ENCODE measurements at places on chromosomes 1 and 21. TPM values are rescaled to one million over a fixed set of nuclear protein-coding genes. Genes with fewer than 3 reads are reported as not detected.

Gene KLF17
- not detected for total RNA-seq

DNA sequence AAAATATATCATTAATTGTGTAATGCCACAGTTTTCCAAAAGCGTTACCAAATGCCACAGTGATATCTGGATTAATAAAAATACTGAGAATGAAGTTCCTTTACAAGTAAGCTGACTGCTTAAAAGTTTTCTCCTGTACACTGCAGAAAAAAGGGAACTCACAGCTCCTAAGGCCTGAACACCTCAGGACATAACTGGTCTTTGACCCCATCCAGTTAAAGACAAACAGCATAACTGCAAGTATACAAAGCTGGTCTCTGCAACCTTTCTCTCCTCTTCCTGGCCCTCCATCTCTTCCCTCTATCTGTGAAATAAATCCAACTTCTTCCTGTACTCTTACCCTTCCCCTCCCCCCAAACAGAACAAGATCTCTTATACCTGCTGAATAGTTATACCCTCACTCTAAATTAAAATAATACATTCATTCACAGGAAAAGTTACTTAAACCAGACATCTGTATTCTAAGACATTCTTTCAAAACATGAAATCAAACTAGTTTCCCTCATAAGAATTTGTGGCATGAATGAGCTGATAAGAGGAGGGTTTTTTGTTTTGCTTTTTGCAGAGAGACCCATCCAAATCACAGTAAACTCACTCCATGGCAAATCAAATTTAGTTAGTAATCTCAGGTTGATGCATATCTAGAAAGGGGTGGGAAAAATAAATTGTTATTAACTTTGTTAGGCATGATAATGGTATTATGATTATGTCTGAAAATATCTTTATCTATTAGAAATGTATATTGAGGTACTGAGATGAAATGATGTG, 2.9 kb downstream of the DIPK1A start:
- no peak for DNase-seq

Gene SERTAD4
- total RNA-seq, result not detected

GRCh38 chr1:46013581-46013980, 118.8 kb downstream of the PIK3R3 start:
- DNase-seq, result no peak

- no peak for DNase-seq
Measured at GRCh38 chr1:150804671-150805070, 3.4 kb downstream of the CTSK start.

DNA sequence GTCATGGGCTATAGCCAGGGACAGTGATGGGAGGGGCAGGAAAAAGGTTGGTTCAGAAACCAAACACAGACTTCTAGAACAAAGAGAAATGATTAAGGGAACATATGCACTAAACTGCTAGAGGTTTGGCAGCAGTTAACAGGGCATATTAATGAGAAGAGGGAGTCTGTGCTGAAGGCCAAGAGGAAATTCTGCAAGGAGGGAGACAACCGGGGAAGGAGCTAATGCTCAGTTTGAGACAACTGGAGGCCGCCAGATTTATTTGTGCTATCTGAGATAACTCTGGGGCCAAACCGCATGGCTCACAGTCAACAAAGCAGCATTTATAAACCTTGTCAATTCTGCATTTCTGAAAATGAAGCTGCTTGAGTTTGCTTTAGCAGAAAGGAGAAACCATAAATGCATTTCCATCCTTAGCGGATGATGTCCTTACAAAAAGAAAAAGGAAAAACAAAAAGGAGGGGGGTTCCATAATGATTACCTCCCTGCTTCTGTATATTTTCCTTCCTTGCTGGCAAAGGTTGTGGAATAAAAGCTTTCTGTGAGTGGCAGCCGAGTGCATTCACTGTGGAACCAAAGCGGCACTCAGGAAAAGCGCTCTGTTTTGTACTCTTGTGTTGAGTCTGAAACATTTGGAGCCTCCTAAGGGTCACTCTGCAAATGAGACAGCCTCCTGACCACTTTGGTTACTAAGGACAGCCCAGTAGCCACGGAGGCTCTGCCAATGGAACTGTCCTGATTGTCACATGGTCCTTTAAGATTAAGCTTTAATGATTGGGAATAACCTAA, 70.3 kb downstream of the SIM2 start:
- DNase-seq, result no peak

DNA sequence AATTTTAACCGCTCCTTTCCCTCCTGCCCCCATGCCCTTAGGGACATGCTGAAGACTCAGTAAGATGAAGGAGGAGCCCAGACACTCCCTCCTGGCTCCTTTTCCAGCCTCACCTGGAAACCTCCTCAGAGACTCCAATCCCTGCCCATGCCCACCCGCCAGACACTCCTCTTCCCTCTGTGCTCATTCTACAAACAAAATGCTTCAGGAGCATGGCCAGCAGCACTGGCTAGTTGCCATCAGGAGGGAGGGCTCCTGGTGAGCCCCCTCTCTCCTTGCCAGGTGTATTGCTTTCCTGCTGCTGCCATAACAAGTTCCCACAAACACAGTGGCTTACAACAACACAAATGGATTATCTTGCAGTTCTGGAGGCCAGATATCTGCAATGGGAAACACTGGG, 126.1 kb downstream of the PSMG1 start:
- DNase-seq, result no peak

DNA sequence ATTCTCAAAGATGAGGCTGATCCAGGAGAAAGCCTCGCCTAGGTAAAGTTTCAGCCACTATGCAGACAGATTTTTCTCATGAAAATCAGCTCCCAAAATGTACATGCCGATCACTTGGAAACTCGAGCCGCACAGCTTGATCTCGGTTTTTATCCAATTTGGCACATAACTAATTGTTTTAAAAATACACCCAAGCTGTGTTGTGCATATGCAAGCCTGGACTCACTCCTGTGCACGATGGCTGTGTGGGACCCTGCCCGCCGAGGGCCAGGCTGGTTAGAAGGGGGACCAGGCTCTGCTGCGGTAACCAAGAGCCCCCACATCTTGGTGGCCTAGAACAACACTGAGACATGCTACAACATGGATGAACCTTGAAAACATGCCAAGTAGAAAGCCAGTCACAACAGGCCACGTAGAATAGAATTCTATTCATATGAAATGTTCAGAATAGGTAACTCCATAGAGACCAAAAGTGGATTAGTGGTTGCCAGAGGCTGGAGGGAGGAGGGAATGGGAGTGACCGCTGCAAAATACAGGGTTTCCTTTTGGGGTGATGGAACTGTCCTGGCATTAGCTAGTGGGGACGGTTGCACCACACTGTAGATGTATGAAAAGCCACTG, 16.1 kb upstream of the LDLRAP1 start:
- DNase-seq, result no peak

DNA sequence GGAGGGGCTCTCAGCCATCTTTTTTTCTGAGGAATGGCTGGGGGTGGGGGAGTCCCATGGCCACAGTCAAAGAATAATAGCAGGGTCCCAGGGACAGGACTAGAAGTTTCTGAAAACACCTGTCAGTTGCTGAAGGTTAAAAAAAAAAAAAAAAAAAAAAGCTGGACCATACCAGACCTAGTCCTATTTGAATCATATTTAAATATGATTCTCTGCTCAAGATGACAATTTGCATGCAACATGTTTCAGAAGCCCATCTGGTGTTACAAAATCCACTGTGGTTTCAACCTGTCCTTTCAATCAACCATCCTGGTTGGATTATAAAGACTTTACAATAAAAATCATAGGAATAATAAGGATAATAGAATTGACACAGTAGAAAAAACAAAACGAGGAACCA, 153.7 kb downstream of the TENT5C start:
- no peak for DNase-seq

- DNase-seq, result peak; percentile 20
Measured at GRCh38 chr1:50332941-50333594, 90.2 kb downstream of the DMRTA2 start.

GRCh38 chr21:40809673-40810197, 37.2 kb downstream of the DSCAM start:
- DNase-seq, result no peak

Gene DYNLT5
- total RNA-seq, result not detected

DNA sequence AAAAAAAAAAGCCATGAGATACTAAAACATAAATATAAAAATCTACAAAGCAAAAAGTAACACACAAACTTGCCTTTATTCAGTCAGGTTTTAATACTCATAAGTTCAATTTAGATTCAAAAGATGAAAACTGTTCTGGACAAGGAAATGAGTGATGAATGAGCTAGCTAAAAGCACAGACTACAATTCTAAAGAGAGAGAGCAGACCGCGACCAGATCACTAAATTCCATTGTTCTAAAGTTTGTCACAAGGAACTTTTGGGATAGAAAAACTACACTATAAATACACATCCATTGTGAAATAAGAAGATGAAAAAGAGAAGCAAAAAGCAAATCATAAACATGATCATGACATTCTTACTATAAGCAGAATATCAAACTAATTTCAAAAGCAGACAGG, 1.7 kb downstream of the ODF2L start:
- no peak for DNase-seq

- DNase-seq, result no peak
Measured at GRCh38 chr1:10824821-10825540, 28.5 kb upstream of the CASZ1 start.

- DNase-seq, result no peak
Measured at GRCh38 chr1:80171631-80172030, 1165.1 kb upstream of the ADGRL4 start.

DNA sequence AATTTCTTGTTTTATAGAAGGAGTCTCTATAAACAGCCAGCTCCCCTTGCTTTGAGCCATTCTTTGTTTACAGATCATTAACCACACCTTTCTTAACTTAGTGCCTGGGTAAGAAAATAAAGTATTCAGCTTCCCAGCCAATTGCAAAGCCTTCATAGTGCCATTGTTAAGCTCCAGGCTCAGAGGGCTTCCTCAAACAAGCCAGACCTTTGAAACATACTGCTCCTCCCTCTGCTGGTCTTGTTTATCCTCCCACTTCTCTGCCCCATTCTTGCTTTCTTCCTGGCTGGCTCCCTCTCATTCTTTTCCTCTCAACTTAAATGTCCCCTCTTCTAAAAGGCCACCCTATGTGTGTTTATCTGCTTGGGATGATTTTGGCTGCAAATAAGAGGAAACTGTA, 319.4 kb upstream of the ST6GALNAC5 start:
- no peak for DNase-seq

- peak; percentile 61 for DNase-seq
Measured at GRCh38 chr1:226711976-226712741, 26.9 kb downstream of the ITPKB start.

DNA sequence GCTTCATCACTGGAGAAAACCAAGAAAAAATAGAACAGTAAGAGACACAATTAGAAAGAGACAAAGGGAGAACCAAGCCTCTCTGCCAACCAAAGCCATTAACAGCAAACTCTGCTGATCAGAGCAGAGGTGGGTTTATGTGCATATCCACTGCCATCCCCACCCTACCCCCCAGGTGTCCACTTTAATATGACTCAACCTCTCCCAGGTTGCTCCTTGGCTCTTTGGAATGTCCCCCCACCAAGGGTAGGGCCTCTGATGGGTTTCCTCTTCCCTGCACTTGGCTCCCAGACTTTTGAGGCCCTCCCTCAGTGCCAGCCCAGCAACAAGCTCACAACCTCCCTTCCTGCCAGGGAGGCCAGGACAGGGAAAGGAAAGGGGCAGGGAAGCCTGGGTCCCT, 104.8 kb downstream of the DMRTA2 start:
- no peak for DNase-seq

DNA sequence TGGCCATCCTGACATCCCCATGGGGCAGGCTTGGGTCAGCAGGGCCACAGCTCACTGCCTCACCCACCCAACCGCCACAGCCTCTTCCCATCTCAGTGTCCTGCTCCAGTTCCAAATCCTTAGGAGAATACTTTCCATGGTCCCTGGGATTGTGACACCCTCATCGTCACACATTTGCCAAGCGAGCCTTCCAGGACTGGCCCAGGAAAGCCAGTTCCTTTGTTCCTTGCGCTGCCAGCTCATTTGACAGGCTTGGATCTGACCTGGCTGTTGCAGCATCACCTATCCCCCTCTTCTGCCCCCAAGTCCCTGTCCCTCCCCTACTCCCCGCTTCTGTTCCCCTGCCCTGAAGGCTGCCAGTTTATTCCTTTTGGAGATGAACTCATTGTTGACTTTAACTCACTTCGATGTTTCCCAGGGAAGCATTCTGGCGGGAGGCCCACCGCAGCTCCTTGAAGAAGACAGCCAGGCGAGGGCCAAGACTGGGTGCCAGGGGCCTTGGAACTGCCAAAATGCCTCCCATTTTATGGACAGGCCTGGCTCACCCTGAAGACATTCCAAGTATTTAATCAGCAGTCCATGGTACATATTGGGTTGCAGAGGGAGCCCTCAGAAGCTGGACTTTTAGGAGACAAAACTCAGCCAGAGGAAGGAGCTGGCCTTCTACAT, 10.2 kb upstream of the GNL2 start:
- no peak for DNase-seq

DNA sequence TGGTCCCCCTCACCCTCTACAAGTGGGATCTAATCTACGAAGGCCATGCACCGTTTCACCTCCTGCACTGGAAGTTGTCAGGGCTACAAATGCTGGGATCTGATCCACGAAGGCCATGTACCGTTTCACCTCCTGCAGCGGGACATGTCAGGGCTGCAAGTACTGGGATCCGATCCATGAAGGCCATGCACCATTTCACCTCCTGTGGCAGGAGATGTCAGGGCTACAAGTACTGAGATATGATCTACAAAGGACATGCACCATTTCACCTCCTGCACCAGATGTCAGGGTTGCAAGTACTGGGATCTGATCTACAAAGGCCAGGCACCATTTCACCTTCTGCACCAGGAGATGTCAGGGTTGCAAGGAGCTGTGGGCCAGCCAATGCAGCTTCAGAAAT, 7.0 kb downstream of the ALDH4A1 start:
- no peak for DNase-seq
